ENCODE measurements at places on chromosomes 16 and 17. TPM values are rescaled to one million over a fixed set of nuclear protein-coding genes. Genes with fewer than 3 reads are reported as not detected.
A peak's percentile ranks its signal among the peaks of the same experiment; 100 is the strongest.

TSC2 gene
- 36.1 TPM for polyA plus RNA-seq

FZD2 gene
- 0.41 TPM for polyA plus RNA-seq

DNA sequence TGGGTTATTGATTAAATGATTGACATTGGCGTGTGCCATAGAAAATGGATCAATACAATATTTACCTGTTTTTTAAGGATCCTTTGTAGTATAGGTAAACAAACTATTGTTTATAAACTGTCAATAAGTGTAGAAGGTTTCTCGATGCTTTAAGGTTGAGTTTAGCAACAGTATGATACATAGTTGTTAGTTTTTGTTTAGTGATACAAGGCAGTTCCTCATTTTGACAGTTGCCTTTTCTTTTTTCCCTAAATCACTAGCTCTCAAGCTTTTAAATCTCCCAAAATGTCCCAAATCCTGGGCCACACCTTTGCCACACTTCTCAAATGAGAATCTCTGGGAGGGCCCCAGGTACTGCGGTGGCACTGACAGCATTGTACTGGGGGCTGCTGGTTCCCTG is 57.3 kb downstream of the EPN2 start:
- DNase-seq: no peak

SRSF1 gene
- 387 TPM for polyA plus RNA-seq

DNA sequence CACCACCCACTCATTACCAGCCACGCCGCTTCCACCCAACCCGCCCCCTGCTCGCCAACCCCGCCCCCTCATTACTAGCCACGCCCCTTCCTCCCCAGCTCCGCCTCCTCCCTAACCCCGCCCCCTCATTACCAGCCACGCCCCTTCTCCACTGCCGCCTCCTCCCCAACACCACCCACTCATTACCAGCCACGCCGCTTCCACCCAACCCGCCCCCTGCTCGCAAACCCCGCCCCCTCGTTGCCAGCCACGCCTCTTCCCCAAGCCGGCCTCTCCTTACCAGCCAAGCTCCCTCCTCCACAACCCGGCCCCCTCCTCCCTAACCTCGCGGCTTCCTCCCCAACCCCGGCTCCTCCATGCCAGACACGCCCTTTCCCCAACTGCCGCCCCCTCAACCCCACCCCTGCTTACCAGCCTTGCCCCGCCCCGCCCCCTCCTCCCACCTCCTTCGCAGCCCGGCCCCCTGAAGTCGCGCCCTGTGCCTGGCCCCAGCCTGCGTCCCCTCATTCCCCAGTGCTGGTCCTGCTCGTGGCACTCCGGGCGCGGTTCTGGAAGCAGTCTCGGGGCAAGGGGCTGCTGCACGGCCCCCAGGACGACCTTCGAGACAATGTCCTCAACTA is 7.3 kb downstream of the SLC22A31 start:
- DNase-seq: no peak

GNPTG gene
- polyA plus RNA-seq: 25.9 TPM

DNA sequence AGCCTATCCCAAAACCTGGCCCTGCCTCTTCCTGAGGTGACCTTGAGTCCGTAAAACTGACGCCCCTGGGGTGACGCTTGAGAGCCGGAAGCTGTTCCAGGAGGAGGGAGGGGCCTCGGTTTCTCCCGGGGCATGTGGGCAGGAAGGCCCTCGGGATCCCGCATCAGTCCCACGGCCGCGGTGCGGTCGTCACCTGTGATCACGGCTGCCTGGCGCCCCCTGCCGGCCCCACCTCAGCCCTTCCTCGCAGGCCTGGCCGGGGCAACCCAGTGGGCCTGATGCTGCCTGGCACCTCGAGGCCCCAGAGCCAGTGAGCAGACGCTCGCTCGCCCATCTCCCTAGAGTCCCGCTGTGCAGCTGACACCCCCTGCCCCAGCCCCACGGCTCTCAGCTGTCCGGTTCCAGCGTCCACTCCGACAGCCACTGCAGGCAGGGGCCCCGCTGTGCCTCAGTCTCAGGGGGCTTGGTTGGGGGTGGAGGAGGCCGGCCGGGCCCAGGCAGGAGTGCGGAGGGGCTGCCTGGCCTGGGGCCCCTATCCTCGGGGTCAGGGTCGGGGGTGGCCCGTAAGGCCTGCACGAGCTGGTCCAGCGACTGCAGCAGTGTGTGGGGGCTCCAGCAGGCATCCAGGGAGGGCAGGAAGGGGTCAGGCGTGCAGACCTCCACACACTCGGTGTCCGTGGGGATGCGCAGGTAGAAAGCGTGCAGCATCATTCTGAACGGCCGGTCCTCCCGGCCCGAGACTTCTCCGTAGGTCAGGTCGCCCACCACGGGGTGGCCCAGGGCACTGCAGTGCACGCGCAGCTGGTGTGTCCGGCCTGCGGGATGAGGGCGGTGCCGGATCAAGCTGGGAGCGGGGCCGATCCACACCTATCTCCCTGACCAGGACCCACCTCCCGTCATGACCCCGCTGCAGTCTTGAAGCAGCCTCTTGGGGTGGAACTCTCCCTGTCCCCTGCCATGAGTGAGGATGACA is 2.3 kb downstream of the RPUSD1 start:
- no peak for DNase-seq

DNA sequence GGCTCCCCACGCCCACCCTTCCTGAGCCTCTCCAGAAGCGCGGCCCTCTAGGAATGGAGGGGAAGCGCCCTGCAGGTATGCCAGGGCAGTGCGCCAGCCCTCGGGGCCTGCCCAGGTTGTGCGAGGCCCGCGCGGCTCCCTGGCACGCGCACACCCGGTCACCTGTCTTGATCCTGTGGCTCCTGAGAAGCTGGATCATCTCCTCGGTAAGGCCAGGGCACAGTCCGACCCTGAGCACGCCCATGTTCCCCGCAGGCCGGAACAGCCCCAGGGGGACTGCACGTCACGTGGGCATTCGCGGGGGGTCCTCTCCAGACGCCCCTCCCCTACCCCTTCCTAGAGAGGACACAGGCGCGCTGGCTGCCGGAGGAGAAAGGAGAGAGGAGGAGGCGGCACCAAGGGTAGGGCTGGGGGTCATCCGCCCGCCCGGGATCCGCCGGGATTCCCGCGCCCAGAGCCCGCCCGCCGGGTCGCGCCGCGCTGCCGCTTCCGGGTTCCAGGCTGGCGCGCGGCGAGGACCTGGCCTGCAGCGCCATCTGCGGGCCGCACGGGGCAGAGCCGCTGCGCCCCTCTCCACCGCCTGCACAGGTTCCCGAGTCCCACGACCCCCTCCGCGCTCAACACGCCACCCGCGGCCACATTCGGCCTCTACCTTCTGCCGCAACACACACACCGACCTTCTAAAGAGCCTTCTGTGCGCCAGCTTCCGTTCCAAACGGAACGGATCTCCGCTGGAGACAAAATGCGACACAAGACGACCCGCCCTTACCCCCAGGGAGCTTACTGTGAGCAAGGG is at the start of gene RAD51D:
Gene RAD51D (minus strand): TSS at position 491 of the 796 bp plus-strand sequence. CDS start 247 bp downstream, at position 244.
- peak; percentile 33 for DNase-seq

DNA sequence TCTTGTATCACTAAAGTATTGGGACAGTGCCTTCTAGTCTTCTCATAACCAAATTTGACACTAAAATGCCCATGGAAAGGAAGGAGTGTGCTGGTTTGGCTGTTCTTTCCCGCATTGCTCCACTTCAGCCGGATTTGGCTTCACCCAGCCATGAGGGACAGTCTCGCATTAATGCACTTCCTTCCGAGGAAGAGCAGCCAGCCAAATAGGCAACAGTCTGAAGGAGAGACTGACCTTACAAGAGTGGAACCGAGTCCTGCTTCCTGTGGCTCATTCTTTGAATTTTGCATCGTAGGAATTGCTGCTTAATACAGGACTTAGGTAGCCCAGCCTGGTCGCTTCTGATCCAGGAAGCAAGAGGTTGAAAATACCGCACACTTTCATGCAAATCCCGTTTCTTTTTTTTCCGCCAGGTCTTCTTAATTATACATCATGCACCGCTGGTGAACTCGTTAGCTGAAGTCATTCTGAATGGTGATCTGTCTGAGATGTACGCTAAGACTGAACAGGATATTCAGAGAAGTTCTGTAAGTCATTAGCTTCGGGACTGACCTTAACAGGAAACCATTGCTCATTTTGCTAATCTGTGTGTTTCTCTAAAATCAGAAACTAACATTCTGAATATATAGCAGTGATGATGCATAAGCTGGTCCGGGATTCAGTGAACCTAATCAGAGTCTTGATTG is 38.2 kb downstream of the CLEC16A start:
- no peak for DNase-seq

HIC1 gene
- polyA plus RNA-seq: 4.9 TPM

- no peak for DNase-seq
Observed at GRCh38 chr16:63037761-63038396, 1001.6 kb upstream of the CDH8 start.

- no peak for DNase-seq
Observed at GRCh38 chr17:70901870-70902269, 732.5 kb downstream of the KCNJ2 start.

SLC47A1 gene
- not detected for polyA plus RNA-seq

DNA sequence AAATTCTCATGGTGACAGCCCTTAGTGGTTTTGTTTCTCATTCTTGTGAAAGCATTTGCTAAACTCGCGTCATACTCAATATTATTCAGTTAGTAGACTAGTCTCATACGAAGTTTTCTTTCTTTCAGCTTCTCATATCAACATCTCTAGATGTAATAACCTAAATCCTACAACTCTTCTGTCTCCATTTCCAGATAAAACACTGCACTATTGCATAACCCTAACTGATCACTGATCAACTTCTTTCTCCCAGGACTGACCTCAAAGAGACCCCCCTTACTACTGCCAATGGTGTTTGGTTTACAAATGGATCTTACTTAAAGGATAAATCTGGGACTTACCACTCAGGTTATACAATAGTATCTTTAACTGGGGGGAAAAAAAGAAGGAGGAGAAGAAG is 36.3 kb upstream of the TEKT1 start:
- no peak for DNase-seq

DNA sequence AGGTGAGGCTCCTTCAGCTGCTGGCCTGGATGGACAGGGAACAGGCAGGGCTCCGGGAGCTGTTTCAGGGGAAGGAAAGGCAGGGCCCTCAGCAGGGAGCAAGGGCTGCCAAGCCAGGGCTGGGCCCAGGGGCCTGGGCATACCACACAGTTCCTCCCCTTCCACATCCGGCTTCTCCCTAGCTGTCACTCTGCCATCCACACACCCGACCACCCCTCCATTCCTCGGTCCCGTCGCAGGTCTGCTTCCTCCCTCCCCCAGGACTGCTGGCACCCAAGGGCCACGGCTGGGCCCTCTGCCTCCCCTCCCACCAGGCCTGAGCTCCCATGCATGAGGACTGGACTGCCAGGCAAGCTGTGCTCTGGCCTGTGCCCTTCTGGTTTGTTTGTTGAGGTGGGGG is 24.0 kb downstream of the CDIP1 start:
- DNase-seq: no peak

- no peak for DNase-seq
Observed at GRCh38 chr17:62085511-62086408, 20.7 kb upstream of the MED13 start.

DNA sequence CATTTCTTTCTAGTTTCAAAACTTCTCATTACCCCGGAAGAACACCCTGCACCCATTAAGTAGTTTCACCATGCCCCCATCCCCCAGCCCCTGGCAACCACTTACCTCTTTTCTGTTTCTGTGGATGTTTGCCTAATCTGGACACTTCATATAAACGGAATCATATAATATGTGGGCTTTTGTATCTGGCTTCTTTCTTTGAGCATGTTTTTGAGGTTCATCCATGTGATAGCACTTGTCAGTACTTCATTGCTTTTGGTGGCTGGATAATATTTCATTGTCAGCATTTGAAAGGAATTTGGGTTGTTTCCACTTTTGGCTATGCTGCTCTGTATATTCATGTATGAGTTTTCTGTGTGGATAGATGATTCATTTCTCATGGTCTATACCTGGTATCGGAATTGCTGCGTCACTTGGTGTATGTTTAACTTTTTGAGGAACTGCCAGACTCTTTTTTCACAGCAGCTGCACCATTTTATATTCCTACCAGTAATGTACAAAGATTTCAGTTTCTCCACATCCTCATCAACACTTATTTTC is 30.0 kb upstream of the SLC5A10 start:
- peak; percentile 90 for DNase-seq

GRCh38 chr17:59643159-59644140 is 23.8 kb downstream of the CLTC start:
- no peak for DNase-seq

DNA sequence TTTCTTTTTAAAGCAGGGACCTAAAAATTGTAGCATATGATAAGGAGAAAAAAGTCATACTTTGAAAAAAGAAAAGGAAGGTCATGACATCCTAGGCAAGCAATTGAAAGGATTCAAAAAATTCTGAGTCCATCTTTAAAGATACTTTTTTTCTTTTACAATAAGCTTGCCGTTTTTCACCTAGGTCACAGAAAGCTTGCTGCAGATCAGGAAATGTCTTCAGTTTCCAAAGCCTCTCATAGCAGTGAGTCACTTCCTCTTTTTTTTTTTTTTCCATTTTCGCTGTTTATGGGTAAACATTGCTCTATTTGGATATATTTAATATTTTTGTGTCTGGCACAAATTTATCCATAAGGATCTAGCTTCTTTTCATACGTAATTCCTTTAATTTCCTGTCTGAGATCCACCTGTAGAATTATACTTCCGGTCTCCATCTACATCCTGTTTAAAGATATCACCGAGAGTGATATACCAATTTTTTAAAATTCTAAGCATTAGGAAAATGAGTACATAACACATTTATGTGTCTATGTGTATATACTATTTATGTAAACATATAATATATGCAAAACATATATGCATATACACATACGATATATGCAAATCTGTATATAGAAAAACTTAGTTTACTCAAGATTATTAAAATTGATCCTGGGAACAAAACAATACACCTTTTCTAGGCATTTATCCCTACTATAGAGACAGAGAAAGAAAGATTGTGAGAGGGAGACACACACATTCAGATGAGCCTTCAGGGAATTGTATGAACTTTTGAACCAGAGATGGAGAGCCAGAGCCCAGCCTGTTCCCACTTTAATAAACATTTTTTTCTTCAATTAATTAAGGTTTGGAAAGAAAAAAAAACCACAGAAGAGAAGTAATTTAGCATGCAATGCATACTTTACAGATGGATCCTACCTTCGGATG is 134.4 kb downstream of the SKAP1 start:
- DNase-seq: peak; percentile 47

RAMP2 gene
- polyA plus RNA-seq: 0.51 TPM

ITFG1 gene
- polyA plus RNA-seq: 45.2 TPM

CES4A gene
- polyA plus RNA-seq: 1.7 TPM

SHISA6 gene
- polyA plus RNA-seq: not detected
